ENCODE measurements at places on chromosomes 4 and X.

- no peak for DNase-seq
These were observed 531 bp downstream of the CAMK2D start for GRCh38 chr4:113760795-113761619.

DNA sequence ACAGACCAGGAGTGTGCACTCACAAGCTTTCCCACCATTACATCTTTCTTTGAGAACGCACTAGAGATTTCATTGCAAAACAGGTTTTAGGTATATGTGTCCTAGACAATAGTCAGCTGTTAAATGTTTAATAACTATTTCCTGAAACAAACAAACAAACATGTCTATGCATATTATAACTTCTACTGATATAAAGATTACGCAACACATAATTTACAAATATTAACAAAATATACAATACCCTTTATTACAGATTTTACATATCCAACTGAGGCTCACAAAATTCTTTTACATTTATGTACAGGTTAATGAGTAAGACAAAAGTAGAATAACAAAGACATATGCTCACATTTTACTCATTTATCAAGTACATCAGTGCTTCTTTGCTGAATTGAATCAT is 1554.0 kb upstream of the PCDH10 start:
- no peak for DNase-seq

DNA sequence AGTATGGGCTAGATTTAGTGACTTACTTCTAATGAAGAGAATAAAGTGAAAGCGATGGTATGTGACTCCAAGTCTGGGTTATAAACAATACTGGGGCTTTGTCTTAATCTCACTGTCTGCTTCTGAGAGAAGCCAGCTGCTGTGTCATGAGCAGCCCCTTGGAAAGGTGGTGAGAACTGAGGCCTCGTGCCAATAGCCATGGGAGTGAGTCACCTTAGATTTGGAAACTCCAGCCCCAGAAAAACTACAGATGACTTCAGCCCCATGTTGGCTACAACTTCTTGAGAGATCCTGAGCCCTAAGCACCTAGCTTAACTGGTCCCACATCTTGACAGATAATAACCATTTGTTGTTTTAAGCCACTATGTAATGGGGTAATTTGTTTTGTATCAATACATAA is 77.6 kb downstream of the CWH43 start:
- no peak for DNase-seq

GRCh38 chr4:1011022-1011665 is at the start of gene FGFRL1:
TSS of gene FGFRL1 (plus strand) at chr4:1011626. CDS start at chr4:1012486, 860 bp downstream.
- no peak for DNase-seq

DNA sequence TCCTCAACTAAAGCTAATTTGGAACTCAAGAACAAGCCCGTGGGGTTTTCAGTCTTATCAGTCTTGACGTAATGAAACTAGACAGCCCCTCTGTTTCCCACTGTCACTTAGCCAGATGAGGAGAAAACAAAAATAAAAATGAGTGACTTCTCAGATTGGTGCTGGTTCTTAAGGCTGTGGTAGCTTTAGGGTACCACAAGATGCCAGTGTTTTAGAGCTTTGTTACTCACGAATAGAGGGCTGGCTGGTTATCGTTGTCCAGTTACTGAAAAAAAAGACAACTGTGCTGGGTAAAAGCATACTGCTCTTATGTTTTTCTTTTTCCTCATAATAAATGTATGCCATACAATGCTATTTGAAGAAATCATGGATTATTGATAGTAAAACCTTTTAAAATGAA is 796.7 kb downstream of the RAPGEF2 start:
- DNase-seq = no peak

GRCh38 chr4:142523111-142523510 is 323.0 kb downstream of the INPP4B start:
- DNase-seq = no peak

DNA sequence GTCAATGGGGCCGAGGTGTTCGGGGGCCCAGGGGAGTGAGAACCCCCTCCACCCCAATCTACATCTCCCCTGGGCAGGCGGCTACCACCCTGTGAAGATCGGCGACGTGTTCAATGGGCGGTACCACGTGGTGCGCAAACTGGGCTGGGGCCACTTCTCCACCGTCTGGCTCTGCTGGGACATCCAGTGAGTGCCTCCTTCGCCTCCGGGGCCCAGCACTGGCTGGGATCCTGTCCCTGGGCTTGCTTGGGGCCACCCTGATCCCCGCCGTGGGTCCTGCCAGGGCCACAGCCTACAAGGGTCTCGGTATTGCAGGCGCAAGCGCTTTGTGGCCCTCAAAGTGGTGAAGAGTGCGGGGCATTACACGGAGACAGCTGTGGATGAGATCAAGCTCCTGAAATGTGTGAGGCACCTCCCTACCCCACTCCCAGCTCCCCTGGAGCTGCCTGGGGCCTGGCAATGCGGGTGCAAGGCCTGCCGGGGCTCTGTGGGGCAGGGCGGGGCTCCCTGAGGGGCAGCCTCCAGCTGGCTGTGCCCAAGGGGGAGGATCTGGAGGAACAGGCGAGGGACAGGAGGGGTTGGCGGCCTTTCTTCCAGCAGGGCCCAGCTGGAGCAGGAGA is 697 bp downstream of the SRPK3 start:
- no peak for DNase-seq

- peak; percentile 89 for DNase-seq
These were observed 36.2 kb downstream of the ARHGAP10 start for GRCh38 chr4:147768113-147768512.

- DNase-seq = no peak
These were observed 102.0 kb downstream of the RTL5 start for GRCh38 chrX:72029483-72030411.

- no peak for DNase-seq
These were observed 981 bp upstream of the PITX2 start for GRCh38 chr4:110623718-110624397.

GRCh38 chrX:17737710-17737985 is 355 bp downstream of the SCML1 start:
- DNase-seq = no peak

GRCh38 chrX:104419211-104419610 is 146.8 kb upstream of the IL1RAPL2 start:
- DNase-seq = no peak

DNA sequence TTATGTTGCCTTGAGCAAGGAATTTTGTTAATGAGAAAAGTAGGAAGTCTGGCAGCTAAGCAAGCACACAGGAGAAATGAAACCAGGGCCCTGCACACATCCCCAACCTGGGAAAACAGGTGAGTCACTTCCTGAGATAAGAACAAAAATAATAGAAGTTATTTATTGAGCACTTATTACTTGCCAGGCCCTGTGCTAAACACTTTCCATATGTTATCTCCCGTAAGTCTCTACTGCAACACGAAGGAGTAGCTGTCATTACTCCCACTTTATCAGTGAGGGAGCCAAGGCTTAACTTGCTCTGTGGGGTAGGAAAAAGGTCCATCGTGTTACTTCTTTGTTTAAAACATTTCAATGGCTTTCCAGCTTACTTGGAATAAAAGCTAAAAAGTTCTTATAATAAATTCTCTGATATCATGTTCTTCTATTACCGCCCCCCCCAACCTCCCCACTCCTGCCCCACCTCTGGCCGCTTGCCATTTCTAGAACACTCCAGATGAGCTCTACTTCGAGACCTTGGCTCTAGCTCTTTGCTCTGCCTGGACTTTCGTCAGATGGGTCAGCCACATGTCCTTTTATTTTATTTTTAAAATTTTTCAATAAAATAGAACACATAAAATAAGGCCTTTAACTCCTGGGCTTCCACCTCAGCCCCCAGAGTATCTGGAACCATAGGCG is 36.3 kb upstream of the PLAC8 start:
- no peak for DNase-seq

- no peak for DNase-seq
These were observed 128.7 kb upstream of the GIMD1 start for GRCh38 chr4:106497271-106497670.

GRCh38 chr4:90293320-90293719 is 166.1 kb downstream of the CCSER1 start:
- no peak for DNase-seq

DNA sequence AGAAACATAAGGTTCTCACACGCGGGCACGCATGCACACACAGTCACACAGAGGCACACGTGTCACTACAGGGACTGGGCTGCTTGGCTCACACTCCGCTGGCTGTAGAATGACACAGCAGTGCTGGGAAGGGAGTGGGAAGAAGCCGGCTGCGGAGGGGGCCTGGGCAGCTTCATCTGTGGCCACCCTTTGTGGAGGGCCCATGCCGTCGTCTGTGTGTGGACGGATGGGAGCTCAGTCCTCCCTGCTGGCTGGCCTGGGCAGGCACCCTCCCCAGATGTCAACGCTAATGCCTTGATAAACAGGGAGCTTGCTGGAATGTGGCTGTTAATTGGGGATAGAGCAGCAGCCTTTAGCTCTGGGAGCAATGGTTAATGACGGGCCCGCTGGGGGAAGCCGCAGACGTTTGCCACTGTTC is 621.1 kb downstream of the BCOR start:
- DNase-seq = no peak

- DNase-seq = no peak
These were observed 100.0 kb upstream of the EOLA2 start for GRCh38 chrX:150038315-150038714.

DNA sequence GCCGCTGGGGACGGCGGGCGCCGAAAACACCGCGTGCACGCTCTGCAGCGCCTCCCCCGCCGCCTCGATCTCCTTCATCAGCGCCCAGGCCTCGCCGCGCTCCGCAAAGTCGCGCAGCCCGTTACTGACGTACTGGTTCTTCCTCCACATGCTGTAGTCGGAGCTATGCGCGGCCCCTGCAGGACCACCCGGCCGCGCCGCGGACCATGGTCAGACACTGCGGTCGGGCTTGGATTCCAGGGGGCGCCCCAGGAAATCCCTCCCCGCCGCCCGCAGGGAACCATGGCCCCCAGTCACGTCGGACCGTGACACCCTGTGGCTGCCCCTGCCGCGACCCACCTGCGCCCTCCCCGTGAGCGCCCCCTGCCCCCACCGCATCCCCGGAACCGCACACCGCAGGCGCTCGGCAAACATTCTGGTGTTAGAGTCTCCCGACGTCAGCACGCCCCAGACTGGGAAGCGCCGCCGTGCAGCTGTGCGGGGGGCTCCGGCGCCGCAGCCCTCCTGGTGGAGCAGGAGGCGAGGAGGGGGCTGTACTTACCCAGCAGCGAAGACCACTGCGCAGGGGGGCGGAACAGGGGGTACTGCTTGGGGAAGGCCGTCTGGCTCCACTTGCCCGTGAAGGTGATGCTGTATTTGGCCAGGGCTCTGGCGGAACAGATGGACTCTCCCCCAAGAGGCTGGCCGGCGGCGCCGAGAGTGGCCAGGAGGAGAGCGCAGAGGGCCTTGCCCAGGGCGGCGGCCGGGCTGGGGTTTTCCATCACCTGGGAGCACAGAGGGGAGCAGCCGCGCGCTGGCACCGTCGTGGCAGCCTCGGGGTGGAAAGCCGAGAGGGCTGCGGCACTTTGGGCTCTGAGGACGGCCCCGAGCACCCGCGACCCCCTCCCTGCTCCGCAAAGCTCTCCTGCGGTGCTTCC is 814 bp downstream of the SPON2 start:
- no peak for DNase-seq

- no peak for DNase-seq
These were observed 104.6 kb upstream of the LIMCH1 start for GRCh38 chr4:41433361-41433760.

DNA sequence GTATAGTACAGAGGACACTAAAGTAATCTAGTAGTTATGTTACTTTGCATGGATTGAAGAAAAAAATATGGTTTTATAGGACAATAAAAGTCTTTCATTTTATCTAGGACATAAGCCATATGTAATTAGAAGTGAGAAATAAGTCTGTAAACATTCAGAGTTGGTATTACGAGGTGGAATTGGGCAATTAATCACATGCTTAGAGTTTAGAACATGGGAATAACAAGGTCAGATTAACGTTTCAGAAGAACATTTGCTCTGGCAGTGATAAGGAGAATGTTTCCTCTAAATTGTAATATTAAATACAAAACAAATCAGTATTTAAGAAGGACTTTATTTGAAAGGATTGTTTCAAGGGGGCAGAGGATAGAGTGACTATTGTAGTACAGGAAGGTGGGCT is 15.6 kb upstream of the SULT1E1 start:
- no peak for DNase-seq

DNA sequence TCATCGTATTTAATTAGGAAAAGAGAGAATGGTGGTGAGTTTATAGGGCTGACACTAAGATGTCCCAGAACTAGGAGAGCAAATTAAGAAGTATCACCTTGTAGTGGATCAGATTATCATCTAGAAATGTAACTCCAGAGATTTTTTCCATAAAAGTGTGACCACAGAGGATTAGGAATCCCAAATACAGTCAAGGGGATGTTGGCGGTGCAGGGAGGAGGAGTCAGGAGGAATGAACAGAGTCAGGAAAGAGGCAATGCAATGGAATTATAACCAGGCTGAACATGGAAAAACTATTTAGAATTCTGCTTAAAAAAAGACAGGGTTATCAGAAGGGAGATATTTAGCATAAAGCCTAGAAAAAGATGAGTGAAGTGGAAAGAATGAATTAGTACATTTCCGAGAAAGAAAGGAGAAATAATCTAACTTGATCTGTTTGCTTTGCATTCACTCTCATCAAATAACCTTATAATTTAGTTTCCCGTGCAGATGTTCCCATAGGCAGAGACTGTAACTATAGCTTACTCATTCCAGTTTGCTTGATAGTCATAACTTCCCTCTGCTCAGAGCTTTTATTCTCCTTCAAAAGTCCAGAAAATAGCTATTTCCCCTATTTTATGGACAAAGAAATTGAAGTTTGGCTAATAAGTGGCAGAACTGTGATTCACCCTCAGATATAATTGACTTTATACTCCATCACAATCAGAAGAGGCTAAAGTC is 56.4 kb downstream of the SCFD2 start:
- no peak for DNase-seq

- DNase-seq = no peak
These were observed 77.9 kb downstream of the LUZP4 start for GRCh38 chrX:115367455-115367854.

DNA sequence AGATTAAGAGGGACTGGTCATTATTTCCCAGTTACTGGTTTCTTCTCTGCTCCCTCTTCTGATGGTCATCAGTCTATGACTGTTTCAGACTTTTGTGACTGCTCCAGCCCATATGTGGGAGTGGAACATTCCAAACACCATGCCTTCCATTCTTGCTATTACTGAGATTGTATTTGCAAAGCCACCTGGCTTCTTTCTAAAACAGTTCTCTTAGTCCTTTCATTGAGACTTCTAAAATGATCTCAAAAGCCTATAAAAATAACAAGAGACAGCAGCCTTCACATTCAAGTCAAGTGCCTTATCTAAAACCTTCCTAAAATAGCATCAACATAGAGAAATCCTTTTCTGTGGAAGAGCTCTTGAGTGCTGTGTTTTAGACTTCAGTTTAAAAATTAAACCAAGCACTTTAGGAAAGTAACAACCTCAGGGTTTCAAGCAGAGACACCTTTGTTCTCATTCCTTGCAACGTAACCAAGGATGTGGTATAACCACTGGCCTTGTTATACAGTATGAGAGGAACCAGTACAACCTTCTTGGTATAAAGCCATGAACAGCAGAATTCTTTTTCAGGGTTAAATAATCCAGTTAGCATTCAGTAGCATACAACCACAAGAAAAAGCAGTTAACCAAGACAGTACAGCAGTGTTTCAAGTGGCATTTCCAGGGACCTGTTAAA is 97.1 kb downstream of the NFKB1 start:
- no peak for DNase-seq

Measured in SK-N-MC (cell line).